ENCODE measurements at places on chromosomes 4 and X.

DNA sequence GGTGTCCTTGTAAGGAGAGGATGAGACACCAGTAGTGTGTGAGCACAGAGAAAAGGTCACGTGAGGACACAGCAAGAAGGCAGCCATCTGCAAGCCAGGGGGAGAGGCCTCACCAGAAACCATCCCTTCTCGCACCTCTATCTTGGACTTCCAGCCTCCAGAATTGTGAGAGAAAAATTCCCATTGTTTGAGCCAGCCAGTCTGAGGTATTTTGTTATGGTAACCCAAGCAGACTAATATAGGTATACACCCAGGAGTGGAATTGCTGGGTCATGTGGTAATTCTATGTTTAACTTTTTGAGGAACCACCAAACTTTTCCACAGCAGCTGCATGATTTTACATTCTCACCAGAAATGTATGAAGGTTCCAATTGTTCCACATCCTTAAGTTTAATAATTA, 25.6 kb downstream of the ZDHHC9 start:
- DNase-seq = no peak

GRCh38 chr4:188043154-188043553, 47.6 kb downstream of the ZFP42 start:
- no peak for DNase-seq

GRCh38 chrX:8879750-8880149, 78.6 kb upstream of the FAM9A start:
- peak; percentile 7 for DNase-seq

DNA sequence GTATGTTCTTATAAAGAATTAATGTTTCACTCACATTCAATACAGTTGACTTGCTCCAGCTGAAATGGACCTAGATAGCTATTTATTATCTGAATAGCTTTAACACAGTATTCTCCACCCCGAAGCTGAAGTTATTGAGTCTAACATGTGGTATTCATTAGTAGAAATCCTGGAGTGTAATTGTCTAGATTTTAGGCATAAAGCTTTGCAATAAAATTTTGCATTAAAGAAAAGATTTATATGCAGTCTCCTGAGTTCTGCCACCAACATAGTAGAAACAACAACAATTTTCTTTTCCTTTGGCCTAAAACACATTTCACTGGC, 90.2 kb upstream of the DCLK2 start:
- DNase-seq = no peak

DNA sequence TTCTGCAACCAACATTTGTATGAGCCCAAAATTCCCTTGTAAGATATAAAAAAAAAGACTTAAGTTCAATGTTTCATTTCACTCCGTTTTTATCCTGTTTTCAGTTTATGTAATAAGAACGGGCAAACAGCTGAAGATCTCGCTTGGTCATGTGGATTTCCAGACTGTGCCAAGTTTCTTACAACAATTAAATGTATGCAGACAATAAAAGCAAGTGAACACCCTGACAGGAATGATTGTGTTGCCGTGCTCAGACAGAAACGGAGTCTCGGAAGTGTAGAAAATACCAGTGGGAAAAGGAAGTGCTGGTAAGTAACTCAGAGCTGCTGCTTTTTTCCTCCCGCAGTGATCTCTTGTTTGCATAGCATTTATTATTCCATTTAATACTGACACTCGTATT, 2.8 kb downstream of the ANKRD37 start:
- no peak for DNase-seq

DNA sequence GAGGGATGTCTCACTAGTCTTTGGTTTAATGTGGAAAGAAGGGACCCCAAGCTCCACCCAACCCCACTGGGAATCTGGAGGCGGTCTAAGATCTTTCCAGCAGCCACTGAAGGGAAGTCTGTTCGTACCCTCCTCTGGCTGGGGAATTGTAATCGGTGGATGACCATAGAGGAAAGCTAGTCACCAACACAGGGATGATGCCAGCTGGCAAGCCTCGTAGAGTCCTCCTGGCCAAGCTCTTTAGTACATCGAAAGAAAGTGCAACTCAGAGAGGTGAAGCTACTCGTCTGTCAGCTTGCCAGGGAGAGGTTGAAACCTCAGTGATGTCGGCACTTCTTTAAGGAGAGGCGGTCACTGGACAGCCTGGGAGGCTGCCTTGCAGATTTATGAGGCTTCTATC, 58.7 kb downstream of the MAMLD1 start:
- no peak for DNase-seq

Data from suppressor macrophage treated with lipopolysaccharide for 4 hours (primary cell).